ENCODE measurements at places on chromosomes 4 and X.
A peak's percentile ranks its signal among the peaks of the same experiment; 100 is the strongest.

GRCh38 chr4:128690011-128690410 is 119.5 kb upstream of the JADE1 start:
- no peak for DNase-seq

- DNase-seq = no peak
Observed at GRCh38 chrX:149848855-149849254, 32.1 kb upstream of the MAGEA8 start.

- DNase-seq = peak; percentile 64
Observed at GRCh38 chr4:3480528-3481112, 17.5 kb downstream of the DOK7 start.

DNA sequence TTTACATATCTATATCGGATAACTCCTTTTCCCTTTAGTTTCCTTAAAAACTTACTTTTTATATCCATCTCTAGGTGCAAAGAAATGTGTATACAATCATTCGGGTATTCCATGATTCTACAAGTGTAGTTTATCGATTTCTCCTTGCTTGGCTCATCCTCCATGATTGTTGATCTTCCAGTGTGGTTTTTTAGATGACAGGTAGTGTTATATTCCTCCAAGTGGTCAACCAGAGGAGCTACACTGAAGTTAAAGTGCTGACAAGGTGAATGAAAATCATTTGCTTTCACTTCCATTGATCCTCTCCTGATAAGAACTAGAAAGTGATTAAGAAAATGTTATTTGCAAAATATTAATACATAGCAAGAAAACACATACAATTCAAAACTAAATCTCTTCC is 38.5 kb downstream of the TMEM156 start:
- DNase-seq = no peak

DNA sequence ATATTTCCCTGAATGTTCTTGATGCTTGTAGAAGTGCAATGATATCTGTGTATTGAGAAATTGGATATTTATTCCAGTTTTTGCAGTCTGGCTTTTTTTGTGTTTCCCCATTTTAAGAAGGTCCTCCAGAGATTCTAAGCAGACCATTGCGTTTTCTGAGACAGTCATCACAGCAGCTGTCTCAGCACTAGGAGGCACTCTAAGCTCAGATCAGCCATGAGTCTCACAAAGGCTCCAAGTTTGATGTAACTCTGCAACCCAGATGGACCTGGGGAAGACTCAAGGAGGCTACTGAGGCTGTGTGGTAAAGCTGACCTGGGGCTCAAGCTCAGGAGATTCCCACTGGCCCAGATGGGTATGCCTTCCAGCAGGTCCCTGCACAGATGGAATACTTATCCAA is 89.3 kb upstream of the CYLC1 start:
- DNase-seq = no peak

GRCh38 chr4:56937262-56937661 is 29.6 kb downstream of the REST start:
- peak; percentile 75 for DNase-seq

GRCh38 chr4:20829617-20830357 is 129.5 kb downstream of the PACRGL start:
- DNase-seq = no peak

GRCh38 chrX:10549280-10549679 is 71.1 kb downstream of the MID1 start:
- DNase-seq = no peak
